ENCODE measurements at places on chromosomes 5 and 9.

- peak; percentile 43 for DNase-seq
These were observed 313.0 kb downstream of the CETN3 start for GRCh38 chr5:90096415-90097081.

- no peak for DNase-seq
These were observed 120.1 kb downstream of the ZNF622 start for GRCh38 chr5:16345454-16345853.

- no peak for DNase-seq
These were observed 288.8 kb downstream of the GLIS3 start for GRCh38 chr9:4011054-4011453.

DNA sequence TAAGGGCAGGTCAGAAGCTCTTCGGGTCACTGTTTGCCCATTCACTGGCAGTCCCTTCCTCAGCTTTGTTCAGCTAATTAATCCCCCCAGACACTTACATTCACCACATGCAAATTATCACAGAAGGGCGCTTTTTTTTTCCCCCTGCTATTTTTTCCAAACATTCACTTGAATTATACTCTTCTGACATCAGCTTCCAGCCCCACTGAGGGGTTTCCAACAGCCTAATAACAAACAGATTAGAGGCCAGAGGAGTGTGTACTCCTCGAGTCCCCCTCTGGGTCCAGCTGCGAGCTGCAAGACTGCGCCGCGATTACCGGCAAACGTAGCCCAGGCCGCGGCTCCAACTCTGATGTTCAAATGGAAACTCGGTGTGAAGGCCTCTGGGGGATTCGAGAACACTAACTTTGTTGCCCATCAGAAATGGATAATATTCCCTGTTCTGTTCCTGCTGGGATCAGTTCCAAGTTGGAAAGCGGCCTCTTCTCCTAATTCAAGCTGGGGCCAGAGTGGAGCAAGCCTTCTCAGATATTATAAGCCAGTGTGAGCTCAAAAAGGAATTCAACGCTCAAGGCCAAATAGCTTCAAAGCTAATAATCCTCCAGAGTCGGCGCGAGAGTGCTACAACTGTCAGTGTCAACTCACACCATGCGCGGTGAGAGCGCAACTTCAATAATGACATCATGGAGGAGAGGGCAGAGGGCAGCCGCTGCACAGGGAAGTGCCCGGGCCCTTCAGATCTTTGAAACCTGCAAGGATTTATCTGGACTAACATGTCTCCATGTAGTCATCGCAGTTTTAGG is 560.8 kb downstream of the BNC2 start:
- DNase-seq, result no peak

- no peak for DNase-seq
These were observed 81.2 kb downstream of the ADAMTS12 start for GRCh38 chr5:33810491-33811120.

- no peak for DNase-seq
These were observed 5.7 kb downstream of the BRD3OS start for GRCh38 chr9:134030821-134031470.

GRCh38 chr5:112143690-112144089 is 275.4 kb downstream of the EPB41L4A start:
- no peak for DNase-seq

DNA sequence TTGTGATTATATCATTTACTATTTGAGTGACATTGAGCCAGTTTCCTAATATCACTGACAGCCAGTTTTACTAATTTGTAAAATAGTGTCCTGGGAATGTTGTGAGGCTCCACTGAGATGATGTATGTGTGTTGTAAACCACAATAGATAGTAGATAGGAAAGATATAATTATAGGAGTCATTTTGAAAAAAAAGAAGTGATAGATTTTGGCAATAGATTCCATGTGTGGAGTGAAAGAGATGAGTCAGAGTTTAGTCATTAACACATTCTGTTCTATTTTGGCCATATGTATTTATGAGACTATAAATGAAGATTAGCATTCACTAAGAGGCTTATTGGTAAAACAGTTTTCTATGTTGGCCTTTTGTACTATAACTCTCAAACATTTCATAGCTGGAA is 388.2 kb downstream of the FAM170A start:
- DNase-seq, result no peak

DNA sequence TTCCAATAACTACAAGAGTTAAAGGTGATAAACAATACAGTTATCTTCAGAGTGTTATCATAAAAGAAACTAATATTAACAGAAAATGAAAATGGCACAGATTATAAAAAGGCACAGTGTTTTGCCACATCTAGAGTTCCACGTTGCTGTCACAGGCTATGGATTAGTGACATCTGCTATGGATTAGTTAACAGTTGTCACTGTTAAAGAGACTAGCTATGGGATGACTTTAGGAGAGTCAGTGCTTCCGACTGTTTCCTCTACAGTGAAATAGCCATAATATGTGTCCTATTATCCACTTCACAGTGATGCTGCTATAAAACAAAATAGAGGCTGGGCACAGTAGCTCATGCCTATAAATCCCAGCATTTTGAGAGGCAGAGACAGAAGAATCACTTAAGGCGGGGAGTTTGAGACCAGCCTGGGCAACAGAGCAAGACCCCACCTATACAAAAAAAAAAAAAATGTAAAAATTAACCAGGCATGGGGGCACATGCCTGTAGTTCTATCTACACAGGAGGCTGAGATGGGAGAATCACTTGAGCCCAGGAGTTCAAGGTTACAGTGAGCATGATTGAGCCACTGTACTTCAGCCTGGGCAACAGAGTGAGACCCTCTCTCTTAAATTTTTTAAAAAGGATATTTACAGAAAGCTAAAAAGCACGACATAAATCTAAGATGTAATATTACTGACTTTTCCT is 19.7 kb downstream of the MAPKAP1 start:
- no peak for DNase-seq

DNA sequence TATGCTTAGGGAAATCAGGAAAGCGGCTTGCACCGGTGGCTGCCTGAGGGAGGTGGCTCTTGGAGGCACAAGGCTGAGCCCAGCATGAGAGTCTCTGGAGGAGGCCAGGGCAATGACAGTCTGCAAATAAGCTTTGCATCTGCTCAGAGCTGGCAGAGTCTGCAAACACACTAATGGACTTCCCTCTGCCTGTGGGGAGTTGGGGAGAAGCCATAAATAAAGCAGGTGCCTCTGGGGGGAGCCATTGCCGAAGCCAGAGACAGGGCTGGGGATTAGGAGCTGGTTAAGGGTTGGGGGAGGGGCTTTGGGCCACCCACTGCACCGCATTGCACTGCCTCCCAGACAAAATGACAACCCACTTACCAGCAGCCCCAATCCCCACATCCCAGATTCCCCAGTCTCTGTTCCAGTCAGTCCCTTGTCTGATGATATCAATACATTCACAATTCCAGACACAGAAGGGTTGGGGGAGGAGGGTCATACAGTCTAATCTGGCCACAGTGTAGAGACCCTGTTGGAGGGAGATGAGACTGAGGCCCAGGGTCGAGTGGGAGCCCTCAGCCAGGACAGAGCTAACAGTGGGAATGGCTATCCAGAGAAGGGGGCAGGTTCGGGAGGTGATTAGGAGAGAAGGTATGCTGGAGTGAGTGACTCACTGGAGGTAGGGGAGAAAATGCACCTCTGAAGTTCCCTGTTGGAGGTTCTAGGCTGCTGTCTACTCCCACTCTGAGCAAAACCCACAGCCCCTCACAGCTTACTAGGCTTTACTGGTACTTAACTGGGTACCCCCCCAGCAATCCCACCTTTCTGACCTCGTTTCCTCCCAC is 53.7 kb downstream of the PAX5 start:
- no peak for DNase-seq

- DNase-seq, result no peak
These were observed 73.0 kb downstream of the PAX5 start for GRCh38 chr9:36961051-36961450.

- DNase-seq, result no peak
These were observed 30.0 kb downstream of the CARD6 start for GRCh38 chr5:40871177-40871576.

- no peak for DNase-seq
These were observed 189.1 kb upstream of the PTGER4 start for GRCh38 chr5:40490464-40491111.

DNA sequence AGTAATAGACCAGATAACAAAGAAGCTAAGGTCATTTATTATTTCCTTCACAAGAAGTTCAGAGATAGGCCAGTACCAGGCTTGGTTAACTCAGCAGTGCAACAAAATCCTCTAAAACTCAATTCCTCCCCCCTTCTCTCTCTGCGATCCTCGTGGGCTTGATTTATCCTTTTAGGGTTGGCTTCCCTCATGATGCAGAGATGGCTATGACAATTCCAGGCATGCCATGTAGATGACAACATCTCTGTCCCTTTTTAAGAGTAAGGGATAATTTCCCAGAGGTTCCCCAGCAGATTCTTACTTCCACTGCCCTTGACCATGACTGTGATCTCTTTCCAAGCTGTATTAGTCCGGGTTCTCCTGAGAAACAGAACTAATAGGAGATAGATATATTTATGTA is 28.7 kb upstream of the DAP start:
- DNase-seq, result peak; percentile 18

DNA sequence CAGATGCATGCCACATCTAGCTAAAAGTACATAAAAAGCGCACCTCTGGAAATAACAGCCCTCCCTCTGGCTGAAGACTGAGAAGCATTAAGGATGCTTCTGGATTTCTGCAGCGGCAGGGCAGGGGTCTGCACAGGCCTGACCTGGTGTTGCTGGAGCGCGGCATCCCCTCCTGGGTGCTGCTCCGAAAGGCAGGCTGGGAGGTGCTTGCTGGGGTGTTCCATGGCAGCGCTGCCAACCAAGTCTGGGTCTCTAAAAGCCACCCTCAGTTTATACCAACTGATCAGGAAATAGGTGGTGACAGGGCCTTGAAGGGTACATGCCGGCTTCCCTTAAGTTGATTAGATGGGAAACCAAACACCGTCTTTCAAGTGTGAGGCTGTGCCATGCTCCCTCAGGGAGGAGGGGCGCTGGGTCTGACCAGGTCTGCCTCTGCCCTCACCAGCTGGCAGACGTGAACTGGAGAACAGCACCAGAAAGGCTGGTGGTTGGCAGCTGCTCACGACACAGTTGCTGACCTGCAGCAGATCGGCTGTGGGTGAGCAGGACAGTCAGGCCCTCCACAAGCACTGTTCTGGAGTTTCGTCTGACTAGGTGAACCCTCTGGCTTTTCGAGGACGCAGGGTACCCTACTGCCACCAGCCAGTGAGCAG is 81.6 kb downstream of the DAP start:
- no peak for DNase-seq

- no peak for DNase-seq
These were observed 6.1 kb upstream of the TUSC1 start for GRCh38 chr9:25684321-25684720.

GRCh38 chr5:53430618-53431252 is 49.7 kb upstream of the FST start:
- peak; percentile 49 for DNase-seq

DNA sequence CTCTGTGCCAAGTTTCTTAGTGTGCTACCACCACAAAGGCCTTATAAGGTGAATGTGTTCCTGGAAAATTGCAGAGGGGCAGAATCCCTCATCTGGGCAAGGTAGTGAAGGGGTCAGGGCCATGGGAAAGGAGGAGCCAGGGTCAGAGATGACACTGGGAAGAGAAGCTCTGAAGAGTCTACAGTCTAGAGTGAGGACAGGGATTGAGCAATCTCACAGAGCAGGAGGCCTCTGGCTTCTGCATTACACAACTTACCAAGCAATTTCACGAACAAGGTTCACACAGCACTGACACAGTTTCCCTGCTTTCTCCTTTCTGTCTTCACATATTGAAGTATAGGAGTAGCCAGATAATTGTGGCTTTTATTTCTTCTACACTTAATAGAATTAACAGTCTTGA is 24.5 kb upstream of the IDNK start:
- DNase-seq, result peak; percentile 16

DNA sequence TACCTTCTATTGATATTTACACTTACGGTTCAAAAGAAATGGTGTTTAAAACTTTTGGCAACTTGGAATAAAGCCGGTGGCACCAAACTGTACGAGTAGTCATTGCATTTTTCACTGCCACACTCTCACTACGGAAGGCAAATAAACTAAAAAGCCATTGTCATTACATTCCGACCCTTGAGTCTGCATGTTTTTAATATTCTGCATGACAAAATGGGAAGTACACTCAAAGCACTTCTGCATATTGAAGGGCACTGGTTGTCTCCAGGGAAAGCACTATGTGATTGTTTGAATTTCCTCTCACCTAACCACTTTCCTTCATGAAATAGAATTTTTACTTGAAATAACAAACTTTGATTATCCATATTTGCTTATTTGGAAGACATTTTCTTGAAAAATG is 426.3 kb downstream of the CETN3 start:
- DNase-seq, result no peak

DNA sequence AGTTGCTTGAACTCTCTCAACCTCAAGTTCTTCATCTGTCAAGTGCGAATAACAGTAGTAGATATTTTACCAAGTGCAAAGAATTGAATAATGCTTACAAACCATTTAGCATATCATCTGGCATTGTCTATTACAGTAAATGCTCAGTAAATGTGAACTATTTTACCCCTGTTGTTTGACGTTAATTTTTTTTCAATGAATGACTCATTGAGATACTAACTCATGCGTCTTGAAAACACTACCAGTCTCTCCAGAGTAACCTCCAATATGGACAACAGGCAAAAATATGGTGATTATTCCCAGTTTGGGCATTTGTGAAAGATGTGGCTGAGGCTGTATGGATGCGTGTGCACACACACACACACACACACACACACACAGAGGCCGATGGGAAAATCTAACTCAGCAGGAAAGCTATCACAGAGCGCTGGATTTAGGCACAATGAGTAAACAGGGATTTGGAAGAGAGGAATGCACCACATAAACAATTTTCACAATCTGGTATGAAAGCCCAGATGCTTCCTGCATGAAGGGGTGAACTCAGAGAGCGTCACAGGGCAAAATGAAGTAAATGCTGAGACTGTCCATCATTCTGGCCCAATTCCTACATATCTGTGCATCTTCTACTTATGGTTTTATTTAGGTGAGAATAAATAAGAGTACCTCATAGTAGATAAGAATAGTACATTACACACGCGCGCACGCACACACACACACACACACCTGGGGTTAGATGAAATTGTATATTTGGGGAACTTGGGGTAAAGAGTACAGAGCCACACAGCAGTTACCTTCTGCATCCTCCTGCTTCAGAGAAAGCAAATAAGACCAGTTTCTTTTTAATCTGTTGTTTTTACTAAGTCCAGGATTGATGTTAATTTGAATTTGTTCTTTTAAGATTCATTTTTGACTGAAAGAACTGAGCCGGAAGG is 128.7 kb downstream of the PALM2AKAP2 start:
- peak; percentile 48 for DNase-seq

DNA sequence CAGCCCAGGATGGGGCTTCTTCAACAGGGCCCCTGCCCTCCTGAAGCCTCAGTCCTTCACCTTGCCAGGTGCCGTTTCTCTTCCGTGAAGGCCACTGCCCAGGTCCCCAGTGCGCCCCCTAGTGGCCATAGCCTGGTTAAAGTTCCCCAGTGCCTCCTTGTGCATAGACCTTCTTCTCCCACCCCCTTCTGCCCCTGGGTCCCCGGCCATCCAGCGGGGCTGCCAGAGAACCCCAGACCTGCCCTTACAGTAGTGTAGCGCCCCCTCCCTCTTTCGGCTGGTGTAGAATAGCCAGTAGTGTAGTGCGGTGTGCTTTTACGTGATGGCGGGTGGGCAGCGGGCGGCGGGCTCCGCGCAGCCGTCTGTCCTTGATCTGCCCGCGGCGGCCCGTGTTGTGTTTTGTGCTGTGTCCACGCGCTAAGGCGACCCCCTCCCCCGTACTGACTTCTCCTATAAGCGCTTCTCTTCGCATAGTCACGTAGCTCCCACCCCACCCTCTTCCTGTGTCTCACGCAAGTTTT is 23.6 kb downstream of the PCDHGC5 start:
- DNase-seq, result peak; percentile 55

Data from AG08396 (cell line).